ENCODE measurements at places on chromosomes 3 and 15.

DNA sequence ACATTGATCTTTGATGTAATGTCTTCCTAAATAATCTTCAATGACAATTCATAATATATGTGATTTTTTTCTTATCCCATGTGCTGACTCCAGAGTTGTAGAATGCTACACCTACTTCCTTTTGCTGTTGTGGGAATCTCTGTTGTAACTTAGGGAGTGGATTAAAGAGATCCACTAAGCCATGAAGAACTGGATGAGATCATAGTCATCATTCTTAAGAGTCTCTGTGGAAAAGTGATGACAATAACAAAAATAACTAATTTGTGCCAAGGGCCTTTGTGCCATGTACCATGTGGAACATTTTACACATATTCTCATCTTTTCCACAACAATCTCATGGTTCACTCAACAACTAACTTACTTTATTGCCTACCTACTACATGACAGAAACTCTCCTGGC is 162.9 kb upstream of the PDZRN3 start:
- no peak for DNase-seq

DNA sequence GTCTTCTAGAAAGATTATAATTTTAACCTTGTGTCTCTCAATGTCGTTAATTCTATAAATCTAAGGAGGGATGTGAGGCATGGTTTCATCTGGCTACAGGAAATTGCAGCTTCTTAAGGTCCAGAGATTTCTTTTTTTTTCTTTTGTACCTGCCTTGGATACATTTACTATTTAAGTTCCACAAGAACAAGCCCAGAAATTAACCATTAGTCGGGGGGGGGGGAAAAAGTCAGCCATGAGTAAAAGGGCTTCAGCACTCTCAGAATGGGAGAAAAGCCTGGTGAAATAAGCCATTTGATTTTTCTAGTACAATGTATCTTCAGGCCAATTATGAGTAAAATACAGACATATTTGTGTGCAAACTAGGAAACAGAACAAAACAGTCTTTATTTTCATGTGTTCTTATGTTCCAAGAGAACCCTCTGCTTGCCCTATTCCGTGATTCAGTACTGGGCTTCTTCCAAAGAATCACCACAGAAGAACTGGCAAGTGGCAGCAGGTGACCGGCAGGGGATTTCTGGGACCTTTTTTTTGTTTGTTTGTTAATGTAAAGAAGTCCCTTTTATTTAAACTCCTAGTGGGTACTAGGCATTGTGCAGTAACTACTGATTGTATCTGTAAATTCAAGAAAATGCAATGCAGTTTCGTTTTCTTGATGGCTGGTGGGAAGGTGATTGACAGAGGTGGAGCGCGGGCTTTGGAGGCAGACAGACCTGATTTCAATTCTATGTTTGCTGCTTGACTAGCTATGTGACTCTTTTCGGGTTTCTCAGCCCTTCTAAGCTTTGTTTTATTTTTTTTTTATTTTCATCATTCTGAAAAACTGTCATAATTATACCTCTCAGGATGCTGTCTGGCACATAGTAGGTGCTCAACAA is 82.5 kb downstream of the PEX5L start:
- no peak for DNase-seq

DNA sequence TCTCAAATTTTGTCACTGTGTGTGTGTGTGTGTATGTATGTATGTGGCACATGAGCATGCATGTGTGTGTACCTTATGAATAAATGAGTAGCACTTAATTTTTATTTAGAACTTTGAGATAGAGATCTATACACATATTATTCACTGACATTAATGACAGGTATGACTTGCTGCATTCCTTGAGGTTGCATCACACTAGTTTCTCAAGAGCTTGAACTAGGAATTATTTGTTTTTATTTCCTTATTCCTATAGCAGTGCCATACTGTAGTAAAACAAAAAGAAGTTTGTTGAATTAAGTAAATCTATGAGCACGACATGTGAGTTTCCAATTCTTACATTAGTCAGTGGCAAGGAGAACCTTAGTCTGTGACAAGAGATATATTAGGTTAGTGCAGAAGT is 943.9 kb downstream of the ROBO1 start:
- no peak for DNase-seq

GRCh38 chr15:88985547-88986393 is 72.6 kb upstream of the MFGE8 start:
- DNase-seq, result no peak

DNA sequence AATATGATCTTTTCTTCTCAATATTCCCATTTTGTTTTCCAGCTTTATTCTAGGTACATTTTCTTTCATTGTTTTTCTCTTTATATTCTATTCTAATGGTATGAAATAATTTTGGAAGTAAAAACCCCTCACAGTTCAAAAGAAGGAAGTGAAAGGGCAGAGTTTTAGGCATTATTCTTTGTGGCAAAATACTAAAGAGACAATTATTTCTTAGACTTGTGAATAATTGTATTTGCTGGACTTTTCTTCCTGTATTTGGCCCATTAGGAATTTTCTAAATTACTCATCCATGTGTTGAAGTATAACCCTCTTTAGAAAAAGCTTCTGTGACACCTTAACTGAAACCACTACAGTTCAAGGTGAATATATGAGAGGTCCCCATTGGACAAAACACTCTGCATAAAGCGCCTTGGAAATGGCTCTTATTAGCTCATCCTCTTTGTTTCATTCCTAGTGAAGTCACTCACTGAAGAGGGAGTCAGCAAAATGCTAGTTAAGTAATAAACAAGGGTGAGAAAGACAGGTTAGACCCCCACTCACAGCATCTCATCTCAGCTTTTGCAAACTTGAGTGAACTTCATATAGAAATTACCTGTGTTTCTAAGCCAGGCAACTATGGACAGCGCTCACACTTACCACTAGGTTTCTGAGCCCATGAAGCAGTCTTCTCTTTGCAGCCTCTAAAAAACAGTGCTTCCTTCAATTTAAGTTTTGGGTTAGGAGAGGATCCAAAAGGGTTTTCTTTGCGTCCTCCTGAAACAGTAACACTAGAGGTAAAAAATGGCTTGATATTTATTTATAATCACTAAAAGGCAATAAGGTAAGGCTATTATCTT is 327.5 kb downstream of the ARPP21 start:
- DNase-seq, result no peak

DNA sequence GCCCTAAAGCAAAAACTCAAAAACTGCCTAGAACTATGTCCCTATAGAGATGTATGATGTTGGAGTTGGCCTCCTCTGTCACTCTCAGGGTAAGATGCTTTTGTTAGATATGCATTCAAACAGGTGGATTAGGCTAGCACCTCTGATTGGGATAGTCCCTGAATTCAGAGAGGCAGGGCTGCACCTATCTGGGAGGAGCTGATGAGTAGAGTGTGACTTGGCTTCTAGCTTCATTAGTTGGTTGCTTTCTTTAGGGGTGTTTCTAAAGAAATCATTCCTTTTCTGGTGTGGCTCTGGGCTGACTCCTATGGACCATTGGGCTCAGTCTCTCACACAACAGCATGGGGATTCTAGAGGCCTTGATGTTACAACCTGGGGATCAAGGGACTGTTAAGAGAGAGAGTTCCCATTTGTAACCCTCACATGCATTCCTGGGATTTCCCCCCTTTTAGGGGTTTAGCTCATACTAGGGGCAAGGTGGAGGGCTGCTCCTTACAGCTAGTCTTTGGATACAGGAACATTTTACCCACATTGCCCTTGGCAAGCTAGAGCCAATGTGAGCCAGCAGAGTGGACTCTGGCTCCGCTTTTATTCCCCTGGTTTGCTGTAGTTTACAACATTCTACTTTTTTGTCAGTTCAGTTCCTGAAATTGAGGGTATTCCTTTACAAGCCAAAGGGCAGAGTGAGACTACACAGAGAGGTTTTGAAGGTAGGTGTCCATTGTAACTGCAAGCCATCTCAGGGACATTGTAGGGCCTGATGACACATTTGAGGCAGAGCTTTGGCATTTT is 7.5 kb downstream of the ZNF592 start:
- DNase-seq, result no peak

DNA sequence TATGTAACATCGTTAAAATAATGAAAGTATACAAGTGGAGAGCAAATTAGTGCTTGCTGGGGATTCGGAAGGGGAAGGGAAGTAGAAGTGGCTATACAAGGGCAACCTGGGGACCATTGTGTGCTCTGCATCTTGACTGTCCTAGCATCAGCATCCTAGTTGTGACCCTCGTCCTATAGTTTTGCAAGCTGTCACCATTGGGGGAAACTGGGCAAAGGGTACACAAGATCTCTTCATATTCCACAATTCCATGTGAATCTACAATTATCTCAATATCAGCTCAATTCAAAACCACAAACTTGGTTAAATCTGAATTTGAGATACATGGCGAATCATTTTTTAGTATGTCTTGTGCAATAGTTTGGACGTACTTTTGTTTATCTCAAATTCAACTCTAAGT is 30.9 kb downstream of the WNT7A start:
- no peak for DNase-seq

GRCh38 chr15:42358141-42358540 is 1.2 kb upstream of the CAPN3 start:
- DNase-seq, result no peak

Measured in stimulated activated CD4-positive, alpha-beta T cell treated with anti-CD3 and anti-CD28 coated beads, Interleukin-12 subunit alpha, Interleukin-12 subunit beta, amount 100 ng/mL, for 4 hours (primary cell).